ENCODE measurements at places on chromosomes 5 and 9.

GRCh38 chr9:37582548-37583157 is 6.5 kb upstream of the FBXO10 start:
- peak; percentile 57 for DNase-seq

DNA sequence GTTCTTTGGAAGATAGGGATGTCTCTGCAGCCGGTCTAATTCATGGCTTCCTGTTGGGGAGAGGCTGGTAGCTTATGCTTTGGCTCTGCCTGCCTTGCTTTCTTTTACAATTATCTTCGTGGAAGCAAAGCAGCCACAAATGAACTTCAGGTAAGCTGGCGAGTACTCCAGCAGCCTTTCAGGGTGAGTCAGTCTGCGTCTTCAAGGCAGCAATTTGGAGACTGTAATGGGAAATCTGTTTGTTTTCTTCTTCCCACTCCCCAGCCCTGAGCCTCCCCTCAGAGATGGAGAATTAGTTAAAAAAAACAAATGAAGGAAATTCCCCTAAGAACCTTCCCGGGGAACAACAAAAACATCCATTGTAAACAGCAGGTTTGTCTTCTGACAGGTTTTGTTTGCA is 100.1 kb downstream of the PSAT1 start:
- no peak for DNase-seq

DNA sequence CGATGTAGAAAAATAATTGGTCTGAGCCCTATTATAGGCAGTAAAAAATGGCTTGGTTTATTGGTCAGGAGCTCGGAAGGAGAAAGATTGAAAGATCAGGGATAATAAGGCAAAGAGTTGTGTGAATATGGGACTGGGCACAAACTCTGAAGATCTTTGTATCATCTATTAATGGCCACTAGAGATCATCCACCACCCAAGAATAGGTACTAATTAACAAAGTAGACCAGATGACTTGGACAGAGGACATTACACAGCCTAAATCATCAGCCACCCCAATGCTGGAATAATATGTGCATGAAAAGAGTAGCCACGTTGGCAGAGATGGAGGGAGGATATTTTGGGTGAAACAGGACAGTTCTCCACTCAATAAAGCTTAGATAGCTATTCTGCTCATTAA is 364.1 kb downstream of the EFNA5 start:
- no peak for DNase-seq

GRCh38 chr5:41754857-41755256 is 115.4 kb downstream of the OXCT1 start:
- DNase-seq, result peak; percentile 7

GRCh38 chr9:76744336-76744735 is 19.9 kb upstream of the PCA3 start:
- no peak for DNase-seq

DNA sequence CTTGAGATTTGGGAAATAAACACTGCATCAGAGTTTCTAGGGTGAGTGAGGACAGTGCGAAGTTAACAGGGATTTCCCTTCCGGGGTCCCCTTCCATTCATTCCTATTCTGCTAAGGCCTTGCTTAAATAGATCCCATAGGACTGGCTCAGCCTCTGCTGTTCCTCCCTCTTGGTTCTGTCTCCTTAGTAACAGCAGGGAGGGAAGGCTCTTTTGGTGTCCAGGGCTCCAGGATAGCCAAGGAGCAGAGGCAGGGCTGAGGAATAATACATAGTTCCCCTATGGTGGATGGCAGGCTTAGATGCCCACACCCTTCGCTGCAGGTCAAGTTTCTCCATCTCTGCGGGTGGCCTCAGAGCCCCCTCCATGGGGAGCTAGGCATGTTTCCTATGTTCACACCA is 591.7 kb downstream of the ACTL7B start:
- DNase-seq, result no peak

- DNase-seq, result no peak
Observed at GRCh38 chr5:176342766-176343458, 18.7 kb downstream of the KIAA1191 start.

DNA sequence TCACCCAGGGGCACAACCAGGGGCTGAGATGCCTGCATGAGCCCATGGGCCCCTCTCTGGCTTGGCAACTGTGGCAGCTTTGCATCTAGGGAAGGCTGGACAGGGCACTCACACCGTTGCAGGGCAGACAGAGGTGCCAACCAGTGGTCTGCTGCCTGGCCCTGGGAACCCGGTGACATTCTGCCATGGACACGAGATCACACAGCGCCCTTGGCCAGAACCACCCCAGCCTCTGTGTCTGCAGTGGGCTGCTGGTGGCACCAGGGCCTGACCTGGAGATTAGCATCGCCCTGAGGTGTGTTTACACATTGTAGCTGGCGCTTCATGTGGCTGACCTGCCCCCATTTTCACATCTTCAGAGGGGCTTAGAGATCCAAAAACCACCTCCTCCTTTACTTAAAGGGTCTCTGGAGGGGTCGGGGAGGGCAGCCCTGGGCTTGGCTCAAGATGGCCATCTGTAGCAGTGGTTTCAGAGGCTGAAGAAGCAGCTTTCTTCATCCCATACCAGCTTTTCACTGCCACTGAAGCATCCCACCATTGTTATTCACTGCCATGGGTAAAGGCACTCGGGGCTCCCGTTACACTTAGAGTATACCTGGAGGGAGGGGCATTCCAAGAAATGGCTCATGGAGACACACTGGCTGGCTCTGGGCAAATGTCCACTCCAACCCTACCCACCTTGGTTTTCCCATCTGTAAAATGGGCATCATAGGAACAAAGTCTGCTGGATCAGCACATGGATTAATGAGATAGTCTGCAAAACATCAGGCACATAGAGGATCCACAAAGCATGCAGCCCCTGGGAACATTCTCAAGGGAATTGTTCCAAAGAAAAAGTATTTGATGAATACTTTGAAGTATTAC is 11.4 kb downstream of the DCANP1 start:
- DNase-seq, result no peak

DNA sequence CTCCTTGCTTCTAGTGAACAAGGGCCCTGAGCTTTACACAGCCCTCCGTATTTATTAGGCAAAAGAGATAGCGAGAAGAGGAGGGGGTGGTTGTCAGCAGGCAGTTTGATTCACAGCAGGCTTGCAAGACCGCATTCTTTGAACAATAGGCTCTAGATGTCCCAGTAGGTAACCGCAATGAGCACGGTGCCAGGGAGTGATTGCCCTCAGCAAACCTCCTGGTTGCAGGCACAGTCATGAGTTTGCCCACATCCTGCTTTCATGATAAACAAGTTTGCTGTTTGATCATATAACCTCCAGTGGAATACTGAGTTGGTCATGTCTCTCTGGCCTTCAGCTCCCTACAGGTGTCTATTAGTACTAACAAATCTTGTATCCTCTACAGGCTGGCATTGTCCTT is 66.1 kb downstream of the CACNA1B start:
- DNase-seq, result no peak

DNA sequence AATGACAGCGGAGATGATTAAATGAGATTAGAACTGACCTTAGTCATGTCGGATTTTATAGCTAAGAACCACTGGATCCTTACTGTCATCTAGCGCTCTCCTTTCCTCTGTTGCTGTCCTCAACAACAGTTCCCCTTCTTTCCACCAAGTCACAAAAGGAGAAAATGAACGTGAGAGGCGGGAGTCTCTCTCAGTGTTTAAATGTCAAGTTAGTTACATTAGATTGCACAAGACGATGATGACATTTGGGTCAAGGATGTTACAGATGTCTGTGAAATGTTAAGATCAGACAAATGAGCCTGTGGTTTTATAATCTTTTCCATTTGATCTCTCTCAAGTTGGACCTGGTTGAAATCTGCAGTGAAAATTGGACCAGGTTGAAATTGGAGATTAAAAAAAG is 53.5 kb downstream of the FBXO38 start:
- no peak for DNase-seq

DNA sequence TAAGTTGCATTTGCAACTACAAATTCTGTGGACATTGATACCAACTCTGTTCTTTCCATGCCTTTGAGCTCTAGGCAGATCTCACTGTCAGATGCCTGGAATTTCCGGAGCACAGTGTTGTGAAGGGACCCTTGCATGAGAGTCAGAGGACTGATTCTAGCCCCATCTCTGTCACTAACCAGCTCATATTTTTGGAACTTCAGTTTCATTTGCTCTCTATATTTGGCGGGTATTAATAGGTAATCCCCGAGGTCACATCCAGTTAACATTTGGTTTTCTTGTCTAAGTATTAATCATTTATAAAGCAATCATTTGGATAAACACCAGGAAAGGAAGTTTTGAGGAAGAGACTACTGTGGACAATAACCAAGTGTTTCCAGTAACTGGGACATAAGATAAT is 115.7 kb downstream of the MAN2A1 start:
- DNase-seq, result no peak

DNA sequence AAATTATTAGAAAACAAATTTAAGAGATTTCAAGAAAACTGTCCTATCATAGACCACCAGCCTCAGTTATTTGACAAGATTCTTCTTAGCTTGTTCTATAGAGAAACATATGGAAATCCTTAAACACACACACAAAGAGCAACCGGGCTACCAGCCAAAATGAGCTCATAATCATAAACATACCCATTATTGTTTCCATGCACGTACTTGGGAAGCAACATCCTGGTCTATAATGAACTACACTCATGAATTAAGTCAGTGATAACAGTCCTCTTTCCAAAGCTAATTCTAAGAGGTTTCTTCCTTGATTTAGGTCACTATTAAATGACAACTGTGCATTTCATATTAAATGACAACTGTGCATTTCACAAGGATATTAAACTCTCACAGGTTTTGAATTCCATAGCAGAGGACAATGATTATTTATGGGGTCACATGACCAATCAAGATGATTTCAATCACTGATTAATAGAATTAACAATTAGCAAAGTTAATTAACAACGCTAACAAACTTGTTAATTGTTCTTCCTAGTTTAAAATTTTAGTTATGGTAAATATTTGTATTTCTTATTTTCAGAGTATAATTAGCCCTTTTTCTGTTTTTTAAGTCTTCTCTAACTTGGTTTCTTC is 77.0 kb downstream of the OXCT1 start:
- DNase-seq, result no peak
